ENCODE measurements at places on chromosomes 12 and 14.

DNA sequence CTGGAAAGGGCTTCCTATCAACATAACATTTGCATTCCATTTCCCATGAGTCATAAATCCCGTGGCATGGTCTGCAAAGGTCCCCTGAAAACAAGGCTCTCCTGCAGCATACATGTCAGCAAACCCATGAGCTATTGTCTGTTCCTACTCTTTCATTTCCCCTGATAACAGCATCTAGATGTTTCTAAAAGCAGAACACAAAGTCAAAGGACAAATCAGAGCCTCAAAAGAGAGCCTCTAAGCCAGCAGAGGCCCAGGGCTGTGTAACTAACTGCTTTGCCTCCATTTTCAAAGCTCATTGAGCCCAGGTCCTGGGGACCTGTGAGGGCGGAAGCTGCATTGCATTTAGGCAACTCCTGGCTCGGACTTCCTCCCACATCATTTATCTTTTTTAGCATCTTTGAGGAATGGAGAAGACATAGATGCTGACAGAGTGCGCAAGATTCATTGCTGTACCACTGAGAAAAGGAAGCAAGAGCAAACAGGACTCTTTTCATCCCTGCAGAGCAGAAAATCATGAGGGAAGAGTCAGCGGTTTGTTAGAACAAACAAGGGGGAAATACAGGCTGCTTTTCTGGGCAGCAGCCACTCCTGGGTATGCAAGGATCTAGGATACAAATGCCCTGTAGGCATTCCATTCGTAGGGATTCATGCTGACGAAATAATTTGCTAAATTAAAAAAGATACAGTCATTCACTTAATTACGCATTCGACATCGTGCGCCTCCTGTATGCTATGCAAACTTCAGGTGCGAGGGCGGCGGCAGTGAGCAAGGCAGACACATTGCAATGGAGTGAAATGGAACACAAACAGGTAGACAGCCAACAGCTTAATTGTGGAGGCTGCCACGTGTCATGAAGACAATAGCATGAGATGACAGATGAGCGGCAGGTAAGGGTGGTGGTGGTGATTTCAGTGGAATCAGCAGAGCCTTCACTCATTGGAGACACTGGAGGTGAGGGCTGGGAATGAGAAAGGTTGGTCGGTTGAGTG is 131.0 kb downstream of the TMEM132D start:
- no peaks in the 10 kb centered on the region for H3K36me3 ChIP-seq
- H3K27ac ChIP-seq: no peak overlapping the region
- DNase-seq: no peak
- no peaks in the 10 kb centered on the region for H3K4me1 ChIP-seq
- H3K27me3 ChIP-seq: no peaks in the 10 kb centered on the region

GRCh38 chr14:65344011-65344410 is 68.5 kb upstream of the FUT8 start:
- DNase-seq: no peak
- no peaks in the 10 kb centered on the region for H3K27me3 ChIP-seq
- H3K4me3 ChIP-seq: no peak overlapping the region
- H3K36me3 ChIP-seq: no peaks in the 10 kb centered on the region
- no peak overlapping the region for H3K27ac ChIP-seq
- no peaks in the 10 kb centered on the region for H3K4me1 ChIP-seq

DNA sequence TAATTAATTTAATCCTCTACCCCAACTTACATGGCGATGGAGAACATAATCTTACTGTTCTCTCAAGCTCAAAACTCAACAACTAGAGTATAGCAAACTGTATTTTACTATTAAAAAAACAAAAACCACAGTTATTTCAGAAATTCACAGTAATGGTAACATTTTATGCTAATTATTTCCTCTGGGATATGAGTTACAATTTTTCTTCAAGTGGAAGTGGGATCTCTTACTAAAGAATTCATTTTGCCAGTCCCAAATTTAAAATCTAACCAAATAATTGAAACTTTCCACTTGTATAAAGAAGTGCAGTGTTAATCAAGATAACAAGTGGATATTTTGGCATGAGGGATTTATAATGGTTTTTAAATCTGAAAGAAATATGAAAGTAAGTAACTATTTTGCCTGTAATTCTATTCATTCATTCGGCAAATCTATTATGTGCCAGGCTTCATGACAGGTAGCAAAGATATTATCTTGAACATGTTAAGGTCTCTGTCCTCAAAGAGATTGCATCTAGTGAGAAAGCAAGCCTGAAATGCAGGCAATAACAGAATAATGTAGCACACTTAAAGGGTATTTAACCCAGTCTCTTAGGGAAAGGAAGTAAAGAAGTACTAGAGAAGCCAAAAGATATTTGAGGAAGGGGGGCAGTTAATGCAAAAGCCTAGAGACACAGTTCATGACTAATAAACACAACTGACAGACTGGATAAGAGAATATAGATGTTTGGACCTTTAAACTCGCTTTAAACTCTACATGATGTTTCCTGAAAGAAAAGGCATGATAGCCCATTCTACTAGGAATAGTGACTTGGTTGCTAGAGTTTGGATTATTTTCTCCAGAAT is 44.0 kb downstream of the TAOK3 start:
- H3K4me3 ChIP-seq: no peak overlapping the region
- H3K36me3 ChIP-seq: no peaks in the 10 kb centered on the region
- no peaks in the 10 kb centered on the region for H3K4me1 ChIP-seq
- H3K27me3 ChIP-seq: no peaks in the 10 kb centered on the region
- H3K27ac ChIP-seq: no peak overlapping the region

- H3K27ac ChIP-seq: no peak overlapping the region
- H3K4me1 ChIP-seq: no peaks in the 10 kb centered on the region
- H3K36me3 ChIP-seq: no peaks in the 10 kb centered on the region
- no peak overlapping the region for H3K4me3 ChIP-seq
- DNase-seq: no peak
These were observed 22.9 kb upstream of the CCND2 start for GRCh38 chr12:4250691-4251090.

DNA sequence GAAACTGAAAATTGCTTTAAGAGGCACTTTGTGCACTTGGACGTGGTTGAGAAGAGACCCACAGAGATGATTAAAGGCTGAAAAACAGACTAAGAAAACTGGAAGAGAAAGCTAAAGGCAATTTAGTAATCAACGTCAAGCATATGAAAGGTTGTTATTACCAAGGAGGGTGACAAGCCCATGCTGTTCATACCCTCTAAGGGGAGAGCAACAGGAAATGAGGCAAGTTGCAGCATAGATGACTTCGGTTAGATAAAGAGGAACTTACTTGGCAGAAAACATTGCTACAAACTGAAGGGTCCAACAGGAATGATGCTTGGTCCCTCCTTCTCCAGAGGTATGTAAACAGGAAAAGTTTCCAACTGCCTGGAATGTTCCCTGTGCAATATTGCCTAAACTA is 107.8 kb downstream of the DUSP6 start:
- no peak for DNase-seq
- H3K27ac ChIP-seq: no peak overlapping the region
- peaks cover 27% of the 10 kb centered on the region for H3K4me1 ChIP-seq
- H3K27me3 ChIP-seq: no peaks in the 10 kb centered on the region
- peak overlapping the region; percentile 3 for H3K4me3 ChIP-seq

DNA sequence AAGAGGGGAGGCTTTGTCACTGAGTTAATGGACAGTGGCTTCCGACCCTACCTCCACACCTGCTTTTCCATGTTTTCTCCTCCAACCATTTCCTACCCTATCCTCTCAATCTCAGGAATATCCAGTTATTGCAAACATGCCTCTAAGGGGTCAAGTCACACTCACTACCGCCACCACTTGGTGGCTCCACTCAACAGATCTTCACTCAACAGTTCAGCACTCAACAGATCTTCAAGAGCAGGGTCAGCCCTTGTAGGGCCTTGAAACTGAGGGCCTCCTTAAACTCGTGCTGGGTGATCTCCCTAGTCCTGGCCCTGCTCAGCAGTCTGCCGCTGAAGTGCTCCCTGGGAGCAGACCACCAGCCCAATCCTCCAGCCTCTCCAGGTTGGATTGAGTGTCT is 14.2 kb downstream of the ZNF641 start:
- no peaks in the 10 kb centered on the region for H3K4me1 ChIP-seq
- no peaks in the 10 kb centered on the region for H3K27me3 ChIP-seq
- peaks cover 9% of the 10 kb centered on the region for H3K36me3 ChIP-seq
- H3K27ac ChIP-seq: no peak overlapping the region
- no peak overlapping the region for H3K4me3 ChIP-seq

DNA sequence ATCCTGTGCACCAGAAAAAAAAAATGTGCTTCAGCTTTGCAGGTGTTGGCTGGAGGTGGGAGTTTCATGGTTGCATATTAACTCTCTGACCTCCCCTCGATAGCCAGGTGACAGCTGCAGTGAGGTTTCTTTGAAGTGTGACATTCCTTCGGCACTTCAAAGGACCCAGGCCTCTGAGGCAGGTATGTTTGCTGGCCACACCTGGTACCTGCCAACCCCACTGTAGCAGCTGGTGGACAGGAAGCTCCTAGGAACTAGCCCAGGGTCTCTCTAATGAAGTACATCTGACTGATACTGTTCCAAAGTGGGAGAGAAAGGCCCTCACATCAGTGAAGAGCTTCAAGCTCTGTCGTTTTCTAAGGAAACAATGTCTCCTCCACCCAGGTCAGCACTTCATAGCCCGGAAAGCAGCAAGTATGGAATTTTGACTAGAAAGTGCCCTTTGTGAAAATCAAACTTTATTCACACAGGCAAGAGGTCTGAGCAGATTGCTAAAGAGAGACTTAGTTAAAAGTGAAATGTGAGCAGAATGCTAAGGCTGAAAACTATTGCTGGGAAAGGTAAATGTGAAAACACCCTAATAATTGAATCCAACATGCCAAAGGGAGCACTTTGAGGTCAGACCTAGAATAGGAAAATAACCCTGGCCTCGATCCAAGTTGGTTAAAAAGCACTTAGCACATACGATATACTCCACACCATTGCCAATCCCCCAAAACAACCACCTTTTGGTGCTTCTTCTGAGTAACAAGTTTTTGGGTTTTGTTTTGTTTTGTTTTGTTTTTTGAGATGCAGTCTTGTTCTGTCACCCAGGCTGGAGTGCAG is 71.3 kb downstream of the PHLDA1 start:
- no peaks in the 10 kb centered on the region for H3K36me3 ChIP-seq
- no peak overlapping the region for H3K27ac ChIP-seq
- H3K4me1 ChIP-seq: peaks cover 18% of the 10 kb centered on the region
- no peak for DNase-seq
- no peaks in the 10 kb centered on the region for H3K27me3 ChIP-seq

DNA sequence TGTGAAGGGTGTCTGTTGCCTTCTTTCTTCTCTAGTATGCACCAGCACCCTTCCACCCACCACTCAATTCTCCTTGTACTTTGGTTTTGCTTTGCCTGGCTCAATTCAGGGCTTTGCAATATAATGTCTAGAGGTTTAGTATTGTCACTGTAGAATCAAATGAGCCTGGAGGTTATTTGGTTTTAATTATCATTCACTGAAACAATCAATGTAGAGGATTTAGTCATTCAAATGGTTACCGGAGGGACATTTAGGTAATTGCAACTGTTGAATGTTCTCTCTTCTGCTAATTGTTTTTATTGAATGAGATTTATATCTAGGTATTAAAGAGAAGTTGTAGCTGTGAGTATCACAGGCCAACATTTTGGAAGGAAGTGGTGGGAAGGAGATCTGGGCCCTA is 29.3 kb upstream of the NFKBIA start:
- no peaks in the 10 kb centered on the region for H3K4me1 ChIP-seq
- no peaks in the 10 kb centered on the region for H3K36me3 ChIP-seq
- no peaks in the 10 kb centered on the region for H3K27me3 ChIP-seq
- H3K27ac ChIP-seq: no peak overlapping the region

GRCh38 chr14:97027256-97027999 is 230.2 kb downstream of the VRK1 start:
- no peak overlapping the region for H3K4me3 ChIP-seq
- no peaks in the 10 kb centered on the region for H3K36me3 ChIP-seq
- H3K27me3 ChIP-seq: peaks cover 6% of the 10 kb centered on the region
- H3K4me1 ChIP-seq: no peaks in the 10 kb centered on the region
- no peak for DNase-seq
- H3K27ac ChIP-seq: no peak overlapping the region

DNA sequence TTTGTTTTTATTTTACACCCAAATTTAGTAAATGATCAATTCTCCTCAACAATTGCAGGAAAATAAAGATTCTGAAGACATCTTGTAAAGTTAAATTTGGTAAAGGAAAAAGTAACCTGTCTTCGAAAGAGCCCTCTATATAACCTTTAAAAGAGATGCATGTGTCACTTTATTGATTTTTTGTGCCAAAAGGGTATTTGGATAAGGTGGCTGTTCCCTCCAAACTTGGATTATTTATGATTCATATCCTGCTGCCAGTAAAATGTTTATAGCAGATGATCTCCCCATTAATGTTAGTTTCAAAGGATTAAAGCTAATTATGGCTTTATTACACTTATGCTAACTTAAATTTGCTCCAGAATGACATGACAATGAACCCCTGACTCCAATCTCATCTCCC is 98.8 kb downstream of the DUSP6 start:
- no peaks in the 10 kb centered on the region for H3K36me3 ChIP-seq
- no peak overlapping the region for H3K27ac ChIP-seq
- H3K4me3 ChIP-seq: no peak overlapping the region
- no peaks in the 10 kb centered on the region for H3K27me3 ChIP-seq
- DNase-seq: no peak
- no peaks in the 10 kb centered on the region for H3K4me1 ChIP-seq

GRCh38 chr14:96126339-96126782 is 78.3 kb upstream of the BDKRB2 start:
- H3K27ac ChIP-seq: peak overlapping the region; percentile 68
- H3K36me3 ChIP-seq: no peaks in the 10 kb centered on the region
- H3K4me1 ChIP-seq: peaks cover 9% of the 10 kb centered on the region
- H3K27me3 ChIP-seq: no peaks in the 10 kb centered on the region
- peak overlapping the region; percentile 30 for H3K4me3 ChIP-seq

DNA sequence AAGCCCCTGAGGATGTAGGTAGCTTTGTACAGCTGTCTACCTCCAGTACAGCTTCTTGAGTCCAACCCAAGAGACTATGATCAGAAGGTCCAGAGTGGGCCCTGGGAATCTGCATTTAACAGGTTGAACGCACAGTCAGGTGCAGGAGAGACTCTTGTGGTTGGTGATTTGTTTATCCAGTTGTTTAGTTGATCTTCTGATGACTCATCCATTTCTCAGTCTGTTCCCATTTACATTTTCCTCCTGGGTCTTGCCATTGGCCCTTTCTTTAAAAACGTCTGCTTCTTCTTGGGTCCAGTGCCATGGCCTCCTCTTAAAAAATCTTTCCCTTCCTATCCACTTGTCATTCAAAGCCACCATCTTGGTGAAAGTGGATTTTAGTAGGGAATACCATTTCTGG is 734.2 kb downstream of the MED13L start:
- H3K4me3 ChIP-seq: no peak overlapping the region
- no peak for DNase-seq
- H3K27me3 ChIP-seq: no peaks in the 10 kb centered on the region
- no peaks in the 10 kb centered on the region for H3K4me1 ChIP-seq

GRCh38 chr12:47870175-47870781 is 34.5 kb downstream of the VDR start:
- H3K27me3 ChIP-seq: no peaks in the 10 kb centered on the region
- H3K36me3 ChIP-seq: no peaks in the 10 kb centered on the region
- no peak for DNase-seq
- no peak overlapping the region for H3K27ac ChIP-seq
- no peak overlapping the region for H3K4me3 ChIP-seq

DNA sequence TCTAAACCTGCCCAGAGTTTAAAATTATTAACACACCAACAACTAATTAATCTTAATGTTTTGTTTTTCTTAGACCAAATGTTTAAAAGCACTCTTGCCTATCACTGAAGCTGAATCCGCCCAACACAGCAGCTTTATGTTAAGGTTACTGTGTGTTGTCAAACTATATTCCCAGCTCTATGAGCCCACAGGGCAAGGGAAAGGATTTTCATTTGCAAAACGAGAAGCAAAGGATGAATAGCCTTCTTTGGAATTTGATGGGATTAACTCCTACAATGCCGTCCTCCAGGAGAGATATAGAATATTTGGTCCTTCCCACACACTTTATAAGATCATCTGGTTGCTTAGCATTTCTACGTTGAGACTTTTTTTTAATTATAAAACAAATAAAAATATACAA is 43.7 kb downstream of the DUSP16 start:
- H3K27me3 ChIP-seq: no peaks in the 10 kb centered on the region
- no peak overlapping the region for H3K27ac ChIP-seq
- no peak overlapping the region for H3K4me3 ChIP-seq
- no peak for DNase-seq

Data from effector memory CD4-positive, alpha-beta T cell (primary cell).